ENCODE measurements at places on chromosomes 4 and X.
A peak's percentile ranks its signal among the peaks of the same experiment; 100 is the strongest.

DNA sequence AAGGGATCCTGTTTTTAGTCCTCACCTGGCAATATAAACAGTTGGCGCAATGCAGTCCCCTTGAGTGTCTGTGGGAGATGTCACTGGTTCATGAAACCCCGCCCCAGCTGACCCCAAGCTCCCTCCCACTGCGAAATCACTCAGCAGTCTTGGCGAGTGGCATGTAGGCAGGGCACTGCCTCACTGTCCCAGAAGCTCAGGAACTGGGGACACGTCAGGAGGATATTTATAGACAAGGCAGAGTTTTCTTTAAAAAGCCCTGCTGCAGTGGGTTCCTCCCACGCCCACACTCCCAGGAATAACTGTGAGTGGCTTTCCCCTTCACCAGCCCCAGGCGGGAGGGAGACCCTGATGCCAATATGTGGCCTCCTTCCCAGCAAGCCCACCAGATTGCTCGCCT, 44.3 kb upstream of the PPP2R2C start:
- no peak for DNase-seq

- DNase-seq = no peak
Observed at GRCh38 chrX:151031391-151031975, 48.3 kb downstream of the HMGB3 start.

DNA sequence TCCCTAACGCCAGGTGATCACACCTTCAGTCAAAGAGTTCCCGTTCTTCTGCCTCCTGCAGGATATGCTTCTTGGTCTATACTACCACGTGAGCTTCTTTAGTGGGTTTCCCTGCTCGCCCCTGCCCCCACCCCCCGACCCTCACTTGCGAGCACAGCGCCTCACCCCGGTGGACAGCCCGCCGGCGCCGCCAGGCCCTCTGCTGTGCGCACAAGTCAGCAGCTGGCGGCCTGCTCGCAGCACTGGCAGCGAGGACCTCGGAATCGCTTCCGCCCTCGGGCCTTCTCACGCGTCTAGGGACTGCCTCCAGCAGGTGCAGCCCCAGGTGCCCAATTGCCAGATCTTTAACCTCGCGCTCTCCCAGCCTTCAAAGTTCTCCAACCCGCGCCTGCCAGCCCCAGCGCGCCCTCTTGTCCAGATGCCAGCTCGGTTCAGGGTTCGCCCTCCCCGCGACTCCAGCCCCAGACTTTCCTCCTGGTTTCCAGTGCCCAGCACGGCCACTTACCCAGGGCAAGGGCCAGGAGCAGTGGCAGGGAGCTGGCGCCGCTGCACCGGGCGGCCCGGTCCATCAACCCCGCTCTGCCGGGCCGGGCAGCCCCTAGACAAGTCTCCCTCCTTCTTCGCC, 454 bp downstream of the BTC start:
- no peak for DNase-seq

GRCh38 chr4:64192731-64193412, 216.4 kb downstream of the TECRL start:
- DNase-seq = no peak

DNA sequence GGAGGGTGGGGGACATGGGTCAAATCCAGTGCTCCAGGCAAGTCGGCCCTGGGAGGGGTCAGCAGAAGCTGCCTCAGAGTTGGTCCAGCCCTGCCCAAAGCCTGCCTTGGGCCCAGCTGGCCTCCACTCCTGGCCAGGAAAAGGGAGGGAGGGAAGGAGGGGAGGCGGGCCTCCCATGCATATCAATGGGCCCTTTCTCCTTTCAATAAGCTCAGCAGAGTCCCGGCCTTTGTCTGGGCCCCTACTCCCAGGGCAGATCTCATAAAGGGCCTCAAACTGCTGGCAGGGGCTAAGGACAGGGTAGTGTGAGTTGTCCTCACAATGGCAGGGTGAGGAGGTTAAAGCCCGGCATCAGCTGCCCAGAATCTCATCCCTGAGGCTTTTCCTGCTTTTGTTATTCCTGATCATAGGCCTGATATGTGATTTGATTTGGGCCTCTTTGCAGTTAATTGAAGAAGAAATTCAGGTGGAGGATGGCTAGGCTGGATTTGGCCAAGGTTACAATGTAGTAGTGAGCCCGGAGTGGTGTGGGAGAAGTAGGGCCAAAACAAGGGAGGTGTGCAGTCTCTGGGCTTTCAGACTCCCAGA, 121.1 kb upstream of the ATP6AP2 start:
- DNase-seq = no peak

DNA sequence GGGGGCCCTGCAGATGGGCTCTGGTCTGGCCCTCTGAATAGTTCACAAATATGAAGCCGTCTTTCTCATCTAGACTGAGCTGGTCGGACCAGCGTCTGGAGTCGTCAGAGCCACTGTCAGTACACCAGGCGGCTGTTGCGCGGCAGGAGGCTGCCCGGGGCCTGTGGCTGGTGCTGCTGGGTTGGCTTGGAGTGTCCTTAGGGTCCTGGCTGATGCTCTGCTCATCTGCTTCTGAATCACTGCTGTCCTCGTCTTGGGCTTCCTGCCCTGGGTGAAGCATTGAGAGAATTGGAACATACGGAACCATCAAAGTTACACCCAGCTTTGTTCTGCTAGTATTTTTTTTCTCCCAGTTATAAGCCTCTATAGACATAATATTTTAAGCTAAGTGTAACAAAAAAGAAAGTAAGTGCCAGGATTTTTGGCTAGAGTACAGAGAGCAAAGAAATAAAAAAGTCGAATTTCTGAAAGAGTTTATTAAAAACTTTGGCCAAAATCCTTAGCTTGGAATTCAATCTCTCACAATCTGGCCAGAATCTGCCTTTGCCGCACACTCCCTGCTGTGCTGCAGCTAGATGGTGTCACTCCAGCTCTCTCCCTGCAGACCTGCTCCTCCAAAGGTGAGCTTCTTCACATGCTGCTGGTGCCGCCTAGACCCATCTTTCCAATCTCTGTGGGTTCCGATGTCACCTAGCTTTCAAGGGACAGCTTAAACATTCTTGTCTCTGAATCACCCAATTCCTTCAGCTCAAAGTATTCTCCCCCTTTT, 96.2 kb downstream of the CDS1 start:
- no peak for DNase-seq

GRCh38 chrX:113315927-113316326, 475.3 kb upstream of the AMOT start:
- DNase-seq = no peak

GRCh38 chrX:144586756-144587155, 660.5 kb upstream of the SPANXN1 start:
- no peak for DNase-seq

DNA sequence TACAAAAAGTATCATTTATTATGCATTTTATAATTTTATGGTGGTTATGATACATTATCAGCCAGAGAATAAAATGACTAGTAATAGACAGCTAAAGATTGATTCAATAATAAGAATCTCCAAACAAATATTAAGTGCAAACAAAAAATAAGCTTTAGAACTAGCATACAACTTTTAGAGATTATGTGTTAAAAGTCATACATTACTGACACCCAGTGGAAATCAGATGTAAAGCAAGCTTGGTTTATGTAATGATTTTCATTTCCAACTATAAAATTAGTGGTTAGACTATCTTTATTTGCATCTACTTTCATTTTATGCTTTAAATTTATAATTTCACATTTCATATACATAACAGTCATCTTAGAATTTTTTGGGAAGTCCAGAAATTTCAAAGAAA, 57.7 kb downstream of the IL13RA2 start:
- no peak for DNase-seq

GRCh38 chr4:131337936-131338335, 1811.2 kb upstream of the PCDH10 start:
- DNase-seq = no peak

GRCh38 chr4:37002625-37003024, 241.9 kb upstream of the NWD2 start:
- no peak for DNase-seq

- DNase-seq = peak; percentile 35
Observed at GRCh38 chrX:46554942-46555341, 9.7 kb upstream of the ZNF674 start.

GRCh38 chr4:1910643-1911042, 39.5 kb downstream of the NSD2 start:
- peak; percentile 13 for DNase-seq

- peak; percentile 29 for DNase-seq
Observed at GRCh38 chr4:155972098-155972497, 18.4 kb upstream of the CTSO start.

DNA sequence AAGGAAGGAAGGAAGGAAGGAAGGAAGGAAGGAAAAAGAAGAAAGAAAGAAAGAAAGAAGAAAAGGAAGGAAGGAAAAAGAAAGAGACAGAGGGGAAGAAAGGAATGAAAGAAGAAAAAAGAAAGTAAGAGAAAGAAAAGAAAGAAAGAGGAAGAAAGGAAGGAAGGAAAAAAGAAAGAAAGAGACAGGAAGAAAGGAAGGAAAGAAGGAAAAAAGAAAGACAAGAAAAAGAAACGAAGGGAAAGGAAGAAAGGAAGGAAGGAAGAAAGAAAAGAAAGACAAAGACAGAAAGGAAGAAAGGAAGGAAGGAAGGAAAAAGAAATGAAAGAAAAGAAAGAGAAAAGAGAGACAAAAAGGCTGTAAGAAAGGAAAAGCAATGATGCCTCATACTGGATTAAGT, 101.1 kb upstream of the PPP2R3B start:
- no peak for DNase-seq

DNA sequence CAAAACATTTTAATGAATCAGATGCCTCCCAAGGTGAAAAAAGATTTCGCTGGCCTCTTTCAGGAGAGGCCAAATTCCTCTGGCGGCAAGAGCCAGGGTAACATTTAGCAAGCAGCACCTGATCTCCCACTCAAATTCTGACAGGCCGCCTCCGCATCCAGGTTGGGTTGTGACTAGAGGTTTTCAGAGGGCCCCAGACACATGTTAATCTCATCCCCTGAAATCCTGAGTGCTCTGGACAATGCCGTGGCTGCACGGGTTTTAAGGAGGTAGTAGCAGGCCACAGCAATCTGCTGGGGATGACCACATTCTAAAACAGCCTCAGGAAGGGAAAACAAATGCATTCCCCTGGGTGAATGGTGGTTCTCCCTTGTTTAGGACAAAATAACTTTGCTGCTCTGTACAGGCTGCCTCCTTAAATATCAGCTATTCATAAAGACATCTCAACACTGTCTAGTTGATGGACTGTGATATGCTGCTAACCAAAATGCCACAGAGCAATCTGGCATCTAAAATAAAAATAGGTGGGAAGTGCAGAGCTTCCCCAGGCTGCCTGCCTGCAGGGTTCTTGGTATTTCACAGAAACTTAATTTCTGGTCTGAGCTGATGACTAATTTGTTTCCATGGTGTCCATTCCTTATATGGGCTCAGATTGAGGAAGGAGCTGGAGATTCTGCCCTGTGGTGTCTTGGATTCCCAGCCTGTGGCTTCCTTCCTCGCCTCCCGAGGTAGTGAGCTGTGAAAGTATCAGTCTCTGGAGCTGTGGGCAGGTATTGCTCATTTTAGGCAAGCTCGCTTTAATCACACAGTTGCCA, 202.0 kb downstream of the DCLK2 start:
- peak; percentile 46 for DNase-seq

- no peak for DNase-seq
Observed at GRCh38 chrX:41526925-41527324, 79.8 kb downstream of the NYX start.

GRCh38 chrX:113741744-113742143, 842.1 kb upstream of the HTR2C start:
- DNase-seq = no peak

- peak; percentile 57 for DNase-seq
Observed at GRCh38 chr4:173301518-173302201, 32.5 kb downstream of the HMGB2 start.

DNA sequence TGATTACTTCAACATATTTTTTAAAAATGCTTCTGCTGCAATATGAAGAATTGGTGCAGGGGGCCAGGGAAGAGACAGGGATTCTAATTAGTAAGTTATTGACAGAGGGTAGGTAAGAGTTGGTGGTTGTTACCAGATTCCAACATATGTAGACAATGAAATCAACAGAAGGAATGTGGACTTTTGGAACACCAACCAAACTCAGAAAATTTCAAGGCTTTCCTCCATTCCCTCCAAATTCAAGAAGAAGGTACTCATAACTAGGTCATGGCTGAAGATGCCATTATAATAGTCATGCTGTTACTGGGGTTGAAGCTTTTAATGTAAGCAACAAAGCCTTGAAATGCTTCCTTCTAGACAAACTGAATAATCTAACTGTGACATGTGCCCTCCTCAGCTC, 22.9 kb upstream of the CXCL13 start:
- DNase-seq = no peak

- DNase-seq = no peak
Observed at GRCh38 chr4:158913766-158914165, 144.9 kb downstream of the FNIP2 start.

GRCh38 chr4:86359944-86360478, at the start of gene MAPK10:
TSS of gene MAPK10 (minus strand) at chr4:86360053.
- peak; percentile 76 for DNase-seq

- no peak for DNase-seq
Observed at GRCh38 chr4:156815717-156816359, 155.8 kb downstream of the PDGFC start.

DNA sequence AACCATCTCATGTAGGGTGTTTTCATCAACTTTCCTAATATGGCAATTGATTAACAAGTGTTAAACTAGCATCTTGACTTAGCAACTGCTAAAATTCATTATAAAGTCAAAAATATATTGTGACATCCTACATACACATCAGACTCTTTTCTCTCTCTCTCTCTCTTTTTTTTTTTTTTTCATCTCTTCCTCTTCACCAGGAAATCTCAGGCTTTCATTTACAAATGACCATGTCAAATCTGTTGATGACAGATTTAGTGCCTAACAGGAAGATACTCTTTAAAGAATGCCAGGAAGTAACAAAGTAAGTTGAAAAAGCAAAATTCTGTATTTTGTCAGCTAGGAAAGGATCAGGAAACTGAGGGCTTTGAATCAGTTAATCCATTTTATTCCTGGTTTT, 365.5 kb downstream of the PCDH7 start:
- no peak for DNase-seq

DNA sequence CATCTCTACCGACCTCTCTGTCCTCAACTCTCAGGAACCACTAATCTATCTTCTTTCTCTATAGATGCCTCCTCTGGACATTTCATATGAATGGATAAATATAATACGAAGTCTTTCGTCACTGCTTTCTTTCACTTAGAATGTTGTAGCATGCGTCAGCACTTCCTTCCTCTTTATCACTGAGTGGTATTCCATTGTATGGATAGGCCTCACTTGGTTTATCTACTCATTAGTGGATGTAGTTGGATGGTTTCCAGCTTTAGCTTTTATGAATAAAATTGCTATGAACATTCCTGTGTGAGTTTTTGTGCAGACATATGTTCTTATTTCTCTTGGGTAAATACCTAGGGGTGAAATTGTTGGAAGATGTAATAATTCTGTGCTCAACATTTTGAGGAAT, 528.2 kb upstream of the FAT1 start:
- no peak for DNase-seq

- DNase-seq = no peak
Observed at GRCh38 chr4:151013491-151013890, 1.6 kb downstream of the LRBA start.

DNA sequence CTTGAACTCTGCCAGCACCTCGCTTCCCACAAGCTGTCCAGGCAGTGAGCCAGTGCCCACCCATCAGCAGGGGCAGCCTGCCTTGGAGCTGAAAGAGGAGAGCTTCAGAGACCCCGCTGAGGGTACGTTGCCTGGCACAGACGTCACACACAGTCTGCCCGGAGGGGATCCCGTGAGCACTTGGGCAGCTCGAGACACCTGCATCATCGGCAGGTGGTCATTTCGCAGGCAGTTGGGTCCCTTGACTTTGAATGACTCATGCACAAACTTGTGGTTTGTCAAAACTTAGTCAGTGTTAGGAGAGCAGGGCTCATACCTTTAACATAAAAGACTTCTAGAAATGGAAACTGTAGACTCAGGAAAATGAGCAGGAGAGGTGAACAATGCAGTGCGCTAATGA, 9.9 kb downstream of the TACC3 start:
- no peak for DNase-seq

GRCh38 chr4:177803151-177803550, 360.9 kb upstream of the AGA start:
- DNase-seq = no peak
